ENCODE measurements at places on chromosomes 16 and 17. TPM values are rescaled to one million over a fixed set of nuclear protein-coding genes. Genes with fewer than 3 reads are reported as not detected.

Gene KRT39
- total RNA-seq, result not detected

Gene KCNJ18
- not detected for total RNA-seq

Gene KPNA2
- total RNA-seq, result 265 TPM

Gene SLC22A31
- total RNA-seq, result 1.8 TPM

Gene STRADA
- total RNA-seq, result 46.8 TPM

Gene NAGS
- 0.75 TPM for total RNA-seq

GRCh38 chr16:56610017-56610608, 1.7 kb downstream of the MT2A start:
- H3K27ac ChIP-seq, result peak overlapping the region; percentile 96
- H3K4me1 ChIP-seq, result peaks cover 61% of the 10 kb centered on the region
- peaks cover 3% of the 10 kb centered on the region for H3K36me3 ChIP-seq
- H3K4me3 ChIP-seq, result peak overlapping the region; percentile 92
- no peaks in the 10 kb centered on the region for H3K27me3 ChIP-seq

GRCh38 chr17:10968007-10968406, 130.1 kb upstream of the PIRT start:
- no peaks in the 10 kb centered on the region for H3K27me3 ChIP-seq
- H3K36me3 ChIP-seq, result no peaks in the 10 kb centered on the region
- H3K27ac ChIP-seq, result no peak overlapping the region
- no peak for DNase-seq
- no peaks in the 10 kb centered on the region for H3K4me1 ChIP-seq

GRCh38 chr16:62977876-62978275, 941.6 kb upstream of the CDH8 start:
- no peaks in the 10 kb centered on the region for H3K27me3 ChIP-seq
- no peak overlapping the region for H3K27ac ChIP-seq
- no peaks in the 10 kb centered on the region for H3K36me3 ChIP-seq
- no peaks in the 10 kb centered on the region for H3K4me1 ChIP-seq
- no peak for DNase-seq

GRCh38 chr17:75818326-75818885, 25.8 kb downstream of the UNC13D start:
- DNase-seq, result no peak
- H3K36me3 ChIP-seq, result peaks cover 12% of the 10 kb centered on the region
- H3K27me3 ChIP-seq, result no peaks in the 10 kb centered on the region
- peaks cover 21% of the 10 kb centered on the region for H3K4me1 ChIP-seq

DNA sequence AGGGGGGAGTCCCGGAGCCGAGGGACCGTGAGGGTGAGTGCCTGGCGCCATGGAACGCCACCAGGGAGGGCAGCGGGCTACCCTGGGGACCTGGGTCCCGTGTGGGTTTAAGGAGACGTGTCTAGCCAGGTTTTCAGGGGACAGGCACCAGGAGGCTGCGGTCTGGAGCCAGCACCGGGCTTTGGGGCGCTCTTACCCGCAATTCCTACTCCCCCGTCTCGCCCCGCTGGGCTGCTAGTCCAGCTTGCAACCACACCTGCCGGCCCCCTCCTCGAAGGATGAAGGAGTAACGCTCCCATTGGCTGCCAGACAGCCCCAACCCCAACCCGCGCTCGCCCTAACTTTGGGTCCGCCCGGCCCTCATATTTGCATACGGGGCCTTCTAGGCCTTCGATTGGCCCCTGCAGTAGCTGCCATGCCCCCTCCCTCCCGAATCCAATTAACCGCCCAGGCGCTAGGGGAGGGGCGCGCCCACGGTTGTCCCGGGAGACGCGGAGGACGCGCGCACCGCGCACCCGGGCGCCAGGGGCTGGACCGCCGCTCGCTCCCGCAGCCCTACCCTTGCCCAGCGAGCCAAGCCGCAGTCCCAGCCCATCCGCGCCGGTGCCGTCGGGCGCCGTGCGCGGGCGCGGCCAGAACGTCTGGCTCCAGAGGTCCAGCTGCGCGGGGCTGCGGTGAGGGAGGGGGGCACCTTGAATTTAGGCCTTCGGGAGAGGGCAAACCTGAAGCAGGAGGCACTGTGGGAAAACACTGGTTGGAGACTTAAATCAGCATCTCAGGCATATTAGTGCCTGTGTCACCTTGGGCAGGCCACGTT, at the start of gene TTLL6:
TTLL6 (minus strand) TSS at position 456 of the 817 bp plus-strand sequence; CDS start at position 299, 157 bp downstream.
- H3K4me1 ChIP-seq, result peaks cover 16% of the 10 kb centered on the region
- H3K4me3 ChIP-seq, result peak within 1 kb of the TSS; percentile 67
- DNase-seq, result peak; percentile 87

GRCh38 chr16:82657239-82657638, 30.5 kb downstream of the CDH13 start:
- peak overlapping the region; percentile 96 for H3K27ac ChIP-seq
- H3K36me3 ChIP-seq, result peaks cover 13% of the 10 kb centered on the region
- no peak overlapping the region for H3K4me3 ChIP-seq
- DNase-seq, result no peak

GRCh38 chr16:89163297-89163696, 8.3 kb upstream of the CDH15 start:
- no peak overlapping the region for H3K4me3 ChIP-seq
- H3K36me3 ChIP-seq, result no peaks in the 10 kb centered on the region
- no peaks in the 10 kb centered on the region for H3K27me3 ChIP-seq

DNA sequence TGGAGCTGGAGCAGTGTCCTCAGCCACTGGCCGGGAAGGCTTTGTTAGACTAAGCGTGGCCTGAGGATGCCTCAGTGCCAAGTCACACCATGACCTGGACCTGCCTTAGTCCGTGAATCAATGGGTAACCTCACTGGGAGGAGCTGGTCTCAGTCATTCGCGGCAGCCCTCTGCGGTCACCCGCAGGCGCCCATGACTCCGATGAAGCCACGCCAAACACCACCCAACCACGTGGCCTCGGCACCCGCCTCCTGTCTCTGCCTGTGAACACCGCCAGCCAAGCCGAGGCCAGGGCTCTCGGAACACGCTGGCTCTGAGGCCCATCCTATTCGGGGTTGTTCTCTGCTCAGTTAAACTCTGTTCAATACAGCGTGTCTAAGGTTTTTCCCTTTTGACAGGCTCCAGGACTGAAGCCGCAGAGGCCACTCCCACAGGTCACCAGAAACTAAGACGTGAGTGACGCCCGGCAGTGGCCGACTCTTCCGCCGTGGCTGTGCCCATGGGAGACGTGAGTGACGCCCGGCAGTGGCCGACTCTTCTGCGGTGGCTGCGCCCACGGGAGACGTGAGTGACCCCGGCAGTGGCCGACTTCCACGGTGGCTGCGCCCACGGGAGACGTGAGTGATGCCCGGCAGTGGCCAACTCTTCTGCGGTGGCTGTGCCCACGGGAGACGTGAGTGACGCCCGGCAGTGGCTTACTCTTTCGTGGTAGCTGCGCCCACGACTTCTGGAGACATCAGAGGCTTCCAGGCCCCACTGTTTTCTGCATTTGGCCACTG, 16.8 kb upstream of the PABPN1L start:
- no peaks in the 10 kb centered on the region for H3K27me3 ChIP-seq
- no peaks in the 10 kb centered on the region for H3K36me3 ChIP-seq
- no peak for DNase-seq
- peaks cover 5% of the 10 kb centered on the region for H3K4me1 ChIP-seq
- H3K27ac ChIP-seq, result no peak overlapping the region

- no peaks in the 10 kb centered on the region for H3K36me3 ChIP-seq
- no peak overlapping the region for H3K4me3 ChIP-seq
- H3K27me3 ChIP-seq, result no peaks in the 10 kb centered on the region
- no peak overlapping the region for H3K27ac ChIP-seq
- DNase-seq, result no peak
These were observed 9.8 kb downstream of the CHST6 start for GRCh38 chr16:75485230-75486013.

- no peaks in the 10 kb centered on the region for H3K27me3 ChIP-seq
- peaks cover 2% of the 10 kb centered on the region for H3K36me3 ChIP-seq
- DNase-seq, result no peak
- H3K27ac ChIP-seq, result no peak overlapping the region
These were observed 2.2 kb downstream of the TEX2 start for GRCh38 chr17:64260886-64261285.

DNA sequence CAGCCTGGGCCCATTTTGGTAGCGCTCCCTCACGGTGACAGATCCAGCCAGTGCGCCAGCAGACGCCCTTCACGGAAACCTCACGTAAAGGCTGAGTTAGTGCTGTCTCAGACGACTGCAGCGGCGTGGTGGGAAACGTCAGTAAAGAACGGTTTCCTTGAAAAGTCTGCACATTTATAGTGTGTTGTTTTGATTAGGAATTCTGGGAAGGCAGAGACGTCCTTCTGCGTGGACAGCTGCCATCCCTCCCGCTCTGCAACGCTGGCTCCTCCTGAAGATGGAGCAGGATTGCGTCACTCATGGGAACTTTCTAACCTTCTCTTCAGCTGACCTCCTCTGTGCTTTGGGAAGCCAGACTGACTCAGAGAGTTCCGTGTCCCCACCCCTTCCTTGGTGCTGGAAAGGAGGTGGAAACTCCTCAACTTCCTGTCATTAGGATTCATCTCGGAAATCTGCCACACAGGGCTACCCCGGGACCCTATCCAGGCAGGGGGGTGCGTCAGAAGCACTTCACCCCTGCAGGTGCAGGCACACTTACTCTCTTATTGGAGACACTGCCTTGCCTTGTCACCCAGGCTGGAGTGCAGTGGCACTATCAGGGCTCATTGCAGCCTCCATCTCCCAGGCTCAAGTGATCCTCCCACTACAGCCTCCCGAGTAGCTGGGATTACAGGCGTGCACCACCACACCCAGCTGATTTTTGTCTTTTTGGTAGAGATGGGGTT, 24.3 kb upstream of the CRISPLD2 start:
- no peaks in the 10 kb centered on the region for H3K36me3 ChIP-seq
- DNase-seq, result no peak
- no peaks in the 10 kb centered on the region for H3K4me1 ChIP-seq
- H3K27me3 ChIP-seq, result no peaks in the 10 kb centered on the region
- no peak overlapping the region for H3K4me3 ChIP-seq

Measured in activated CD4-positive, alpha-beta T cell treated with anti-CD3 and anti-CD28 coated beads, Interleukin-2, amount 10 ng/mL, durations not matched to agents 7 days and 5 days (primary cell).